ENCODE measurements at places on chromosomes 2 and 18. TPM values are rescaled to one million over a fixed set of nuclear protein-coding genes. Genes with fewer than 3 reads are reported as not detected.

TNFAIP6 gene
- total RNA-seq = 23.5 TPM

ANKRD36B gene
- total RNA-seq = 31.6 TPM

ZNF385B gene
- under 0.01 TPM for total RNA-seq

MAP3K20 gene
- total RNA-seq = 76.2 TPM

TFPI gene
- total RNA-seq = 274 TPM

SRD5A2 gene
- total RNA-seq = under 0.01 TPM

EPAS1 gene
- 60.3 TPM for total RNA-seq

RUFY4 gene
- not detected for total RNA-seq

PROM2 gene
- total RNA-seq = 0.20 TPM

PTPN2 gene
- 26.5 TPM for total RNA-seq

UPP2 gene
- not detected for total RNA-seq

RGPD3 gene
- total RNA-seq = under 0.01 TPM

ZNG1B gene
- 22.4 TPM for total RNA-seq

ZFP36L2 gene
- 16.2 TPM for total RNA-seq

AAK1 gene
- total RNA-seq = 43.6 TPM

SCN9A gene
- 0.78 TPM for total RNA-seq

CCNYL1 gene
- 5.9 TPM for total RNA-seq

PDCD1 gene
- not detected for total RNA-seq

UGT1A4 gene
- not detected for total RNA-seq

GALNT14 gene
- total RNA-seq = 0.98 TPM

PLCD4 gene
- 2.2 TPM for total RNA-seq

STPG4 gene
- total RNA-seq = 0.20 TPM

RAB27B gene
- 28.7 TPM for total RNA-seq

UGT1A1 gene
- not detected for total RNA-seq

MAP3K19 gene
- total RNA-seq = not detected
